ENCODE measurements at places on chromosomes 12 and 14.

DNA sequence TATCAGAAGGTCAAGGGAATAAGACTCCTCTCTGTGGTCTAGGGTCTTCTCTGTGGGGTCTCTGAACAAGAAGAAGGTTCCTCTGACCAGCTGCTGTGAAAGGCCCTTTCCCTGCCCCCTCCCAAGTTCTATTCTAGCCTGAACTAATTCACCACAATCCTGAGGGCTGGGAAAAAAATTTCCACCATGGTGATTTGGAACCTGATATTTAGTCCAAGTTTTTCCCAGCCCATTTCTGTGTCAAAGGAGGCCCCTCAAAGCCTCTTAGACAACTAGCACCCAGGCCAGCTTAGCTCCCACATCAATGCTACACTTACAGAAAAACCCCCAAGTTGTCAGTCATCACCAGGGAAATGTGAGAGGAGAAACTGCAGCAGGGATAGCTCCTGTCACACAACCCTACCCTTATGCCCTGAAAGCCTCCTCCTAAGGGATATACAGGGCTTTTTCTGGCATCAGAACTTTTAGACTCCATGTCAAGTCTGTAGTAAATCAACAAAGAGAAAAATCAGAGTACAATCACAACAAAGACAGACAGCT, 4.5 kb downstream of the FMNL3 start:
- no peak for DNase-seq

GRCh38 chr12:108915632-108916133, 35.8 kb downstream of the DAO start:
- DNase-seq, result no peak

DNA sequence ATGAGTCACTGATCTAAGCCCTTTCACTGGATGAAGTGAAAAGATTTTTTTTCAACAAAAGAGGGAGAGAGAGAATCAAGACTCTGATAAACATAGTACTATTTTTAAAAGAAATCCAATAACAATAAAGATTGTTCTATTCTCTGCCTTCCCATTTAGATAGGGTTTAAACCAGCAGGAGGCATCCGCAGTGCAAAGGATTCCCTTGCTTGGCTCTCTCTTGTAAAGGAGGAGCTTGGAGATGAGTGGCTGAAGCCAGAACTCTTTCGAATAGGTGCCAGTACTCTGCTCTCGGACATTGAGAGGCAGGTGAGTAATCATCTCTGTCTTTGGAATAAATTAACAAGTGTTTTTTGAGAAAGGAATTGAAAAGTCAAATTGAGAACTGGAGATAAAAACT, 124.9 kb downstream of the DERA start:
- no peak for DNase-seq

DNA sequence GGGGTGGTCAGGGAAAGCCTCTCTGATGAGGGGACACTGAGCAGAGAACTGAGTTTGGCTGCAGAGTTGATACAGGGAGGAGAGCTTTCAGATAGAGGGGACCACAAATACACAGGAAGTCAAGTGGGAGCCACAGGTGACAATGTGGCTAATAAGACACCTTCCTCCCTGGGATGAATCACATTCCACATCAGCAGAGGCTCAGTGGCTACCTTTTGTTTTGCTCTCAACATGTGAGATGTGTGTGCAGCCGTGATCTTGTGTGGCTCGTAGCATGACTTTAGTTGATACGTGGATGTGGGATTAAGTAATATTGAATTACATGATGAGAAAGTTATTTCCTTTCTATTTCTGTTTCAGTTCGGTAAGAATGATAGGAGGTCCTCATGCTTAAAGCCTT, 7.5 kb downstream of the CRADD start:
- no peak for DNase-seq

DNA sequence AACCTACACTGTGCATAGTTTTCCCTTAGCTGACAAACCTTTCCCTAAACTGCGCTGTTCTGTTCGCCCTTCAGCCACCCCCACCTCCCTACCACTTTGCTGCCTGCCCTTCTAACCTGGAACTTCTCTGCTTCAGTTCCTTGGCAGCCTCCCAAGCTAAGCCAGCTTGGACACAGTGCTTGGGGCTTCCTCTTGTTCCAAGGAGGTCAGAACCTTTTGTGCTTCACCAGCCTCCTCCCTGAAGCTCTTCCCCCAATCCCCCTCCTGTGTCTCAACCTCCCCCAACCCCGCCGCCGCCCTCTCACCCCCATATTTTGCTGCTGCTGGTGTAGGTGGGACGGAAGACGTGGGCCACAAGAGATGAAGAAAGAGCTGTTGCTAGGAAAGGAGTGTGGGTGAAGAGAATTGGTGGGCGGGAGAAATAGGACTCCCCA, 8.1 kb upstream of the RIC8B start:
- no peak for DNase-seq

- DNase-seq, result no peak
Measured at GRCh38 chr12:5689773-5690172, 255.3 kb downstream of the ANO2 start.

DNA sequence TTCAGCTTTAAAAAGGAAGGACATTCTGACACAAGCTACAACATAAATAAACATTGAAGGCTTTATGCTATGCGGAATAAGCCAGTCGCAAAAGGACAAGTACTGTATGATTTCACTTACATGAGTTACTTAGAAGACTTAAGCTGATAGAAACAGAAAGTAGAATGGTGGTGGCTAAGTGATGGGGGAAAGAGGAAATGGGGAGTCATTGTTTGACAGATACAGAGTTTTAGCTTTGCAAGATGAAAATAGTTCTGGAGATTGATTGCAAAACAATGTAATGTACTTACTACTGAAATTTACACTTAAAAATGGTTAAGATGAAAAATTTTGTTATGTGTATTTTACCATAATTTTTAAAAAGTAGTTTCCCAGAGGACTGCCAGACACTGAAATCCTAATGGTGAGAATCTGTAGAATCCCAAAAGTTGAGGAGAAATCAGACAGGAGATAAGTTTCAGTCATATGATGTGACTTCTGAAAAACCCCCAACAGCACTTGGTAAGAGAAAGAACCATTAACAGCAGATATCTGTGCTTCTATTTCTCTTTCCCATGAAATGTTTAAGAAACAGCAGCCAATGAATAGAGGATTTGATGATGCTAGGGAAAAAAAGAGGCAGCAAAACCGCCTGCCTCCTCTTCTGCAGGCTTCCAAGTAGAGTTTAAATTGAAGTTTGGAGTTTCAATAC, 16.6 kb upstream of the CLEC2A start:
- no peak for DNase-seq

DNA sequence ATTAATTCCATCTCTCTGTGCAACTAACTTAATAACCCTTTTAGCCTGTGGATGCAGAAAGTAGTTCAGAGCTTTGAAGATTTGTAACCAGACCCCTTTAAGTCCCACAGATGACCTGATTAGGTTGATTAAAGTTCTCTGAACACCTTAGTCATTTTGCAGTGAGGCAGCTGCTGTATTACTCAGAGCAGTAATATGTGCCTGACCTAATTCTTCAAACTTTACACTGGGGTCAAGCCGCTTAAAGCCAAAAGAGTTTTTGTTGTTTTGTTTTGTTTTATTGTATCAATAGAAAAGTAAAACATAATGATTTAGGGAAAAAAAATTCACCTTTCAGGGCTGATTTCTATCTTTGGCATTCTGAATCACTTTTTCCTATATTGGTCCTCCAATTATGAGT, 78.6 kb upstream of the PLEKHG7 start:
- DNase-seq, result no peak

DNA sequence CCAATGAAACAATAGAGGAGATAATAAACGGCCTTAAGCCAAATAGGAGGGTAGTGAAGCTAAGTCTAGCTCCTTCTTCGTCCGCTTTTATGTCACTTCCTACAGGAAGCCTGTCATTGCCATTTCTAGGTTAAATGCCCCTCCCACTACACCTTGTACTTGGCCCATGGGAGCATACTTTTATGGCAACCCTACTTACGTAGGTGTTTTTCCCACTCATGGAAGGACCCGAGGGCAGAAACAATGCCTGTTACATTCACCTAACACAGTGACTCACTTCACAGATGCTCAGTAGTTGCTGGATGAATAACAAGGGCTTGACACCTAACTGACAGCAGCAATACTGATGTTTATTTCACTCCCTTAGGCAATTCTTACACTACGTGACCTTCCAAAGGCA, 44.5 kb downstream of the ALKBH1 start:
- DNase-seq, result no peak

- no peak for DNase-seq
Measured at GRCh38 chr14:54532111-54533012, 22.7 kb downstream of the CGRRF1 start.

GRCh38 chr12:90618586-90618985, 336.4 kb downstream of the CCER1 start:
- DNase-seq, result no peak

DNA sequence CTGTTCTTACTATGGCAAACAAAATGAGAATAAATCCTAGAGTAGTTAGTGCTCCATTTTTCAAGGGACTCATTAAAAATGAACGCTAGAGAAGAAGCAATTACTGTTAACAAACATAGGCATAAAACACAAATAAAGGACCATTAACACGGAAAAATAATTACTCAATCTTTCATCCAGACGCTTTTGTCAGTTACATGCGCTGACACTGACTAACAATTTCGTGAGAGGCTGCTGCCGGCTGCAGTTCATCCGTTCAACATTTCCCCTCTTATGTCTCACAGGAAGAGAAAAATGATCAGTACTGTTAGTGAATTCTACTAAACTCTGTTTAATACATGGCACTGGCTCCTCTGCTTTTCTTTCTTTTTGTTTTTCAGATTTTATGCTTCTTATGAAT, 472.7 kb upstream of the FLRT2 start:
- DNase-seq, result no peak

DNA sequence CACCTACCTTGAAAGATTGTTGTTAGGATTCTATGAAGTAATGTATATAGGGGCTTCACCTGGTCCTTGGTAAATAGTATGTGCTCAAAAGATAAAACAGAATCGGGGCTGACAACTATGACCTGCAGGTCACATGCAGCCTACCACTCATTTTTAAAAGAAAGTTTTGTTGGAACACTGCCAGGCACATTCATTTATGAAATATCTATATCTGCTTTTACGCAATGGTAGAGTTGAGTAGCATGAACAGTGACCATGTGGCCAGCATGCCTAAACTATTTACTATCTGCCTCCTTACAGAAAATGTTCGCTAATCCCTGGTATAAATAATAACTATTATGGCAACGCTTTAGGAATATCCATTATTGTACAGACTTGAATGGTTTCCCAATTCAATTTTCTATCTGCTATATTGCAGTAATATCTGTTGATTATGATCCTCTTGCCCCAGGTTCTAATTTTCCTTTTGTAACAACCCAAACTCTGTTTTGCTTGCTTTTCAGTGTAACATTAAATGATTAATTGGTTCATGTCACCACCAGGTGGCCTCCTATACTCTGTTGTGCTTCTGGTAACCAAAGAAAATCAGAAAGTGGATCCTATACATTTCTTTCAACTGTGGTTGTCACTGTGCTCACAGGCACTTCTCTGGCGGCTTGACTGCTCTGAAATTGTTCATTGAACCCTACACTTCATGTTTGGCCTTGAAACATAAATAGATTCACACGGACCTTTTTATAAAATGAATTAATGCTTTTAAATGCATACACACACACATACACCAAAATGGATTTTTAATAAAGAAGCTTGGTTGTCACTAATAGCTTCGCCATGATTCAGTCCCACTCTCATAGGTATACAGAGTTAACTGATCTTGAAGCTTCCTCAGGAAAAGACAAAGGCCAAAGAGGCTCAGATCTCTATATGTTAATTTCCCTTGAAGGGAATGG, 227.7 kb upstream of the NPAS3 start:
- no peak for DNase-seq

DNA sequence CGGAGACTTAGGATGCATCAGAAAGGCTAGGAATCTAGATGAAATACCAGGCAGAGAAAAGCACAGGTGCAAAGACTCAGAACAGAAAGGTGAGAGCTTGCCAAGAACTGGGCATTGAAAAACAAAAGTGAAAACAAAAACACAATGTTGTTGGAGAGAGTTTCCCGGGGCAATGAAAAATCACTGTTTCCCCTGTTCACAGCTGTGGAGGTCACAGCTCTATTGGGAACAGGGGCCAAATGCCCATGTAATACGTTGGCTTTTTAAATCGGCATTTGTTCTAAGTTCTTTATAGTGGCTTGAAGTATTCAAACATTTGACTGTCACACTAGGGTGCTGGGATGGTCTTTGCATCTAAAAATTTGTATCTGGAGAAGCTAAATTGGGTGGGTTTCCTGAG, 108.3 kb downstream of the SLC15A4 start:
- no peak for DNase-seq

GRCh38 chr12:82593143-82593542, 93.6 kb upstream of the TMTC2 start:
- no peak for DNase-seq

- no peak for DNase-seq
Measured at GRCh38 chr12:62758216-62758615, 176.7 kb downstream of the PPM1H start.

DNA sequence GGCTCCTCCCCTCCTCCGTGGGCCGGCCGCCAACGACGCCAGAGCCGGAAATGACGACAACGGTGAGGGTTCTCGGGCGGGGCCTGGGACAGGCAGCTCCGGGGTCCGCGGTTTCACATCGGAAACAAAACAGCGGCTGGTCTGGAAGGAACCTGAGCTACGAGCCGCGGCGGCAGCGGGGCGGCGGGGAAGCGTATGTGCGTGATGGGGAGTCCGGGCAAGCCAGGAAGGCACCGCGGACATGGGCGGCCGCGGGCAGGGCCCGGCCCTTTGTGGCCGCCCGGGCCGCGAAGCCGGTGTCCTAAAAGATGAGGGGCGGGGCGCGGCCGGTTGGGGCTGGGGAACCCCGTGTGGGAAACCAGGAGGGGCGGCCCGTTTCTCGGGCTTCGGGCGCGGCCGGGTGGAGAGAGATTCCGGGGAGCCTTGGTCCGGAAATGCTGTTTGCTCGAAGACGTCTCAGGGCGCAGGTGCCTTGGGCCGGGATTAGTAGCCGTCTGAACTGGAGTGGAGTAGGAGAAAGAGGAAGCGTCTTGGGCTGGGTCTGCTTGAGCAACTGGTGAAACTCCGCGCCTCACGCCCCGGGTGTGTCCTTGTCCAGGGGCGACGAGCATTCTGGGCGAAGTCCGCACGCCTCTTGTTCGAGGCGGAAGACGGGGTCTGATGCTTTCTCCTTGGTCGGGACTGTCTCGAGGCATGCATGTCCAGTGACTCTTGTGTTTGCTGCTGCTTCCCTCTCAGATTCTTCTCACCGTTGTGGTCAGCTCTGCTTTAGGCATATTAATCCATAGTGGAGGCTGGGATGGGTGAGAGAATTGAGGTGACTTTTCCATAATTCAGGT, at the start of gene PSEN1:
PSEN1 (plus strand) TSS at position 121 of the 839 bp plus-strand sequence. CDS start 11,513 bp downstream, outside the sequence.
- DNase-seq, result peak; percentile 100

- no peak for DNase-seq
Measured at GRCh38 chr12:84502907-84503787, 409.5 kb downstream of the SLC6A15 start.
